ENCODE measurements at places on chromosomes 16 and 17. TPM values are rescaled to one million over a fixed set of nuclear protein-coding genes. Genes with fewer than 3 reads are reported as not detected.

Gene ATAD5
- 24.6 TPM for total RNA-seq

Gene CSH2
- not detected for total RNA-seq

Gene C17orf75
- total RNA-seq, result 32.8 TPM

Gene C16orf54
- total RNA-seq, result 18.0 TPM

Gene ANKFN1
- total RNA-seq, result not detected

Gene PRR35
- total RNA-seq, result not detected

- no peak for DNase-seq
- H3K27ac ChIP-seq, result no peak overlapping the region
- no peaks in the 10 kb centered on the region for H3K27me3 ChIP-seq
- no peaks in the 10 kb centered on the region for H3K36me3 ChIP-seq
- H3K4me1 ChIP-seq, result no peaks in the 10 kb centered on the region
Measured at GRCh38 chr16:65308506-65308905, 186.6 kb upstream of the CDH11 start.

- H3K36me3 ChIP-seq, result no peaks in the 10 kb centered on the region
- no peak for DNase-seq
- H3K27ac ChIP-seq, result no peak overlapping the region
- H3K4me1 ChIP-seq, result no peaks in the 10 kb centered on the region
Measured at GRCh38 chr17:73257516-73257915, 4.2 kb downstream of the CPSF4L start.

GRCh38 chr16:15976929-15977637, 27.7 kb downstream of the ABCC1 start:
- H3K4me3 ChIP-seq, result no peak overlapping the region
- H3K27me3 ChIP-seq, result no peaks in the 10 kb centered on the region
- DNase-seq, result no peak
- no peak overlapping the region for H3K27ac ChIP-seq

GRCh38 chr16:8894736-8895334, 12.7 kb downstream of the LITAFD start:
- H3K27ac ChIP-seq, result no peak overlapping the region
- DNase-seq, result no peak
- H3K27me3 ChIP-seq, result no peaks in the 10 kb centered on the region
- H3K36me3 ChIP-seq, result peaks cover 90% of the 10 kb centered on the region

- H3K27me3 ChIP-seq, result no peaks in the 10 kb centered on the region
- H3K4me1 ChIP-seq, result peaks cover 15% of the 10 kb centered on the region
- H3K36me3 ChIP-seq, result peaks cover 3% of the 10 kb centered on the region
Measured at GRCh38 chr16:88678224-88678979, 7.9 kb downstream of the SNAI3 start.

DNA sequence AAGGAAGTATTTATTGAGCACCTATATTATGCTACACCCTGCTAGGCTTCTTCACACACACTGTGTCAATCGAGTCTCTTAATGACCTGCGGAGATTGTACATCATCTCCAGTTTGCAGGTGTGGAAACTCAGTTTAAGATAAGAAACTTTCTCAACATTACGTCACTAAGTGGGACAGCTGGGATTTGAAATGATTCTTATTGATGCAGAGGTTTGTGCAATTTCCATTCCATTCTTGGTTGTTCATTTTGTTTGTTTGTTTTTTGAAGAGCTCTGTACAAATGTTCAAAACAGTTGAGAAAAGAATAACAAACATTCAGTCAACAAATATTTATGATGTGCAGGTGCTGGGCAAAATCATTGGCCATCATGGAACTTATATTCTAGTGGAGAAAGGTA, 84.8 kb downstream of the MAP2K6 start:
- DNase-seq, result no peak
- H3K4me1 ChIP-seq, result no peaks in the 10 kb centered on the region
- no peaks in the 10 kb centered on the region for H3K36me3 ChIP-seq
- no peak overlapping the region for H3K27ac ChIP-seq
- H3K27me3 ChIP-seq, result no peaks in the 10 kb centered on the region

DNA sequence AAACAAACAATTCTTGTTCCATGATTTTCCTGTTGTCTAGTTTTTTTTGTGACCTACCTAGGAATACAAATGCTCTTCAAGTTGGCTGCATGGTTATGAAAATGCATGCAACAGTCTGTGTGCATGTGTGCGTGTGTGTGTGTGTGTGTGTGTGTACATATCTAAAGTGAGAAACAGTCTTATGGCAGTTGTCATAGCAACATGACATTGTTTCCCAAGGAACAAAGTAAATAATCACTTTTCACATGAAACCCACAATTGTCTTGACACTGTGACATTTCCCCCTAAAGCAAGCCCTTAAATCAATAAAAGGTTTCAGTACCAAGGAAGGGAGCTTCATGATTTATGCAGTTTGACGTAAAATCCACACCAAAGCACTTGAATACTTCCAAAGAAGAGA, 758.4 kb downstream of the CDH8 start:
- no peak for DNase-seq
- H3K27me3 ChIP-seq, result no peaks in the 10 kb centered on the region
- H3K36me3 ChIP-seq, result no peaks in the 10 kb centered on the region
- no peaks in the 10 kb centered on the region for H3K4me1 ChIP-seq
- no peak overlapping the region for H3K4me3 ChIP-seq

GRCh38 chr17:18362698-18363100, 651 bp downstream of the SHMT1 start:
- H3K4me3 ChIP-seq, result peak overlapping the region; percentile 91
- peaks cover 10% of the 10 kb centered on the region for H3K36me3 ChIP-seq
- no peak for DNase-seq
- H3K27me3 ChIP-seq, result no peaks in the 10 kb centered on the region

- H3K4me1 ChIP-seq, result peaks cover 10% of the 10 kb centered on the region
- no peak for DNase-seq
- H3K36me3 ChIP-seq, result no peaks in the 10 kb centered on the region
- no peak overlapping the region for H3K27ac ChIP-seq
- no peak overlapping the region for H3K4me3 ChIP-seq
Measured at GRCh38 chr17:6498901-6499540, 54.8 kb downstream of the PIMREG start.

DNA sequence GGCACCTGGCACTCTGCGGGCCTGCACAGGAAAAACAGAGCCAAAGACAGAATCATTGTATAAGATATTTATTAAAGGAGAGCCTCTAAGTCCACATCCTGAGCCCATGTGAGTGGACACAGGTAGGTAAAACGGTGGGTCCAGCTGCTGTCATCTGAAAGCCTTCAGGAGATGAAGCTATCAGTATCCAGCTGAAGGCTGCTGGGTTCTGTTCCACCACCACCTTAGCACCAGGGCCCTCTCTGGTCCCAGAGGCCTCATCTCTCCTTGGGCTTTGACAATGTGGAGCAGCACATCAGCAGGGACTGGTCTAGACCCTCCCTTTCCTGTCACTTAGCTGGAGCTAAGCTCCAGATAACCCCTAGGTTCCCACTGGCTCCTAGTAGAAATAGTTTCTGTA, 7.3 kb downstream of the TMEM106A start:
- no peak overlapping the region for H3K4me3 ChIP-seq
- H3K27ac ChIP-seq, result no peak overlapping the region
- no peak for DNase-seq

DNA sequence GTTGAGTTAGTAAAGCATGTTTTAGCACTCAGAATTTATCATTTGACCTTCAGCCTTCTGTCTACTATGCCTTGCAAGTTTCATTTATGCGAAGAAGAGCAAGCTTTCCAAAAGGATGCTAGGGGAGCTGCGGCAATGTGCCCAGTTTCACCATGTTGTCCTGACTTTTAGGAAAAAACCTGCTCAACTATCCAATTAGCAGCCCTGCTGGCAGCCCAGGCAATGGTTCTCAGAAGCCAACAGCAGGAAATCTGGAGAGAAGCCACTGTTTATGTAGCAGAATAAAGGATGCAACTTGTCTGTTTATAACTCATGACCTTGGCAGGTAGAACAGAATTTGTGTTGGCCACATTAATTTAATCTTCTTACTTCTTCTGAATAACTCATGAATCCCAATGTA, 230.8 kb downstream of the ABCC12 start:
- H3K27ac ChIP-seq, result no peak overlapping the region
- no peaks in the 10 kb centered on the region for H3K27me3 ChIP-seq
- no peak overlapping the region for H3K4me3 ChIP-seq
- DNase-seq, result no peak
- H3K4me1 ChIP-seq, result no peaks in the 10 kb centered on the region

GRCh38 chr17:59510611-59511010, 54.8 kb upstream of the DHX40 start:
- DNase-seq, result no peak
- H3K36me3 ChIP-seq, result no peaks in the 10 kb centered on the region
- H3K4me1 ChIP-seq, result no peaks in the 10 kb centered on the region
- H3K4me3 ChIP-seq, result no peak overlapping the region
- H3K27me3 ChIP-seq, result peaks cover 2% of the 10 kb centered on the region
- H3K27ac ChIP-seq, result no peak overlapping the region
